CD4-positive, alpha-beta T cell treated with Interleukin-21 for 1 hour (primary cell): ENCODE measurements at places on chromosomes 11 and 22.

DNA sequence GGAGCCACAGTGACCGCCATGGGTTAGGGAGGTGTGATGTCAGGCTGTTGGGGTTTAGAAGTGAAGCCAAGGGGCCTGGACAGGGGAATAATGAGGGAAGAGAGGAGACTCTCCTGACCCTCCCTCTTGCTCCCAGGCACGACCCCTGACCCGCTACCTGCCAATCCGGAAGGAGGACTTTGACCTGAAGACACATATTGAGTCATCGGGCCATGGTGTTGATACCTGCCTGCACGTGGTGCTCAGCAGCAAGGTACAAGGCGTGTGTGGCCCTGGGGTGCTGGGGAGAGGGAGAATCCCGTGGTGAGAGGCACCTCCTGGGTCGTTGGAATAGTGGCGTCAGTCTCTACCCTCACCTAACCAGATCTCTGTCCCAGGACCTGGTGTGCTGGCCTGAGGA, 29.5 kb downstream of the TREH start:
- DNase-seq: no peak

- DNase-seq: no peak
These were observed 137.5 kb upstream of the TRPC6 start for GRCh38 chr11:101721270-101721669.

GRCh38 chr11:87421422-87421821, 383.7 kb downstream of the TMEM135 start:
- DNase-seq: peak; percentile 51

DNA sequence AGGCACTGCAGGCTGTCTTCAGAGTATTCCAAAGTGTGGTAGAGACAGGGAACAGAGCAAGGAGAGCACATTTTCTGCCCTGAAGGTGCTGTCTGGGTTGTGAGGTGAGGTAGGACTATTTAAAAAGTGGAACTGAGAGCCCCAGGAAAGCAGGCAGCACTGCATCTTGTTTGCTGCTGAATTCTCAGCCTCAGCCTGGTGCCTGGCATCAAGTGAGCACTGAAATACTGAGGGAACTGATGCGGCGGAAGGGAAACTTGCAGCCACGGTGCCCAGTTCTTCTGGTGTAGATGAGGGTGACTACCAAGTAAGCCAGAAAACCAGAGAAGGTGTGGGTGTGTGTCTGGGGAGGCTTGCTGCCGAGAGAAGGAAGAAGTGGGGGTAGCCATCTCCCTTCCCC, 59.5 kb downstream of the TNRC6B start:
- DNase-seq: no peak

- peak; percentile 64 for DNase-seq
These were observed 6.5 kb upstream of the SPON1 start for GRCh38 chr11:13955971-13956421.

DNA sequence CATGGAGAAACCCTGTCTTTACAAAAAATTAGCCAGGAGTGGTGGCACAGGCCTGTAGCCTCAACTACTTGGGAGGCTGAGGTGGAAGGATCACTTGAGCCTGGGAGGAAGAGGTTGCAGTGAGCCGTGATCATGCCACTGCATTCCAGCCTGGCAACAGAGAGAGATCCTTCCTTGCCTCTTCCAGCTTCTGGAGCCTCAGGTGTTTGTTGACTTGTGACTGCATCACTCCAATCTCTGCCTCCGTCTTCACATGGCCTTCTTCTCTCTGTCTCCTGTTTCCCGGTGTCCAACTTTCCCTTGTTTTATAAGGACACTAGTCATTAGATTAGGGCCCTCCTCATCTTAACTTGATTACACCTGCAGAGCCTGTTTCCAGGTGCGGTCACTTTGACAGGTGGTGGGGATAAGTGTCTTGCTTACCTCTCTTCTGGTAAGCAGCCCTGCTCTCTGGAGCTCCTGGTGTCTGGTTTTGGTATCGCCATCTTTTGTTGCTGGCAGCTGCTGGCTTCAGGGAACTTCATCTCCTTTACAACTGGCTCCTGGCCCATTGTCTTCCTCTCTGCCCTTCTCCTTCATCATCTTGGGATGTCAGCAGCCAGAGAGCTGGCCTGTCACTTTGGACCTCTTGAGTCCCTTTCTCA, 8.2 kb upstream of the USP2 start:
- no peak for DNase-seq

- DNase-seq: no peak
These were observed 83.3 kb downstream of the DGCR2 start for GRCh38 chr22:19038728-19039447.

GRCh38 chr11:46906609-46907041, 11.7 kb downstream of the LRP4 start:
- no peak for DNase-seq

- DNase-seq: no peak
These were observed 110.6 kb upstream of the BID start for GRCh38 chr22:17884893-17885292.

DNA sequence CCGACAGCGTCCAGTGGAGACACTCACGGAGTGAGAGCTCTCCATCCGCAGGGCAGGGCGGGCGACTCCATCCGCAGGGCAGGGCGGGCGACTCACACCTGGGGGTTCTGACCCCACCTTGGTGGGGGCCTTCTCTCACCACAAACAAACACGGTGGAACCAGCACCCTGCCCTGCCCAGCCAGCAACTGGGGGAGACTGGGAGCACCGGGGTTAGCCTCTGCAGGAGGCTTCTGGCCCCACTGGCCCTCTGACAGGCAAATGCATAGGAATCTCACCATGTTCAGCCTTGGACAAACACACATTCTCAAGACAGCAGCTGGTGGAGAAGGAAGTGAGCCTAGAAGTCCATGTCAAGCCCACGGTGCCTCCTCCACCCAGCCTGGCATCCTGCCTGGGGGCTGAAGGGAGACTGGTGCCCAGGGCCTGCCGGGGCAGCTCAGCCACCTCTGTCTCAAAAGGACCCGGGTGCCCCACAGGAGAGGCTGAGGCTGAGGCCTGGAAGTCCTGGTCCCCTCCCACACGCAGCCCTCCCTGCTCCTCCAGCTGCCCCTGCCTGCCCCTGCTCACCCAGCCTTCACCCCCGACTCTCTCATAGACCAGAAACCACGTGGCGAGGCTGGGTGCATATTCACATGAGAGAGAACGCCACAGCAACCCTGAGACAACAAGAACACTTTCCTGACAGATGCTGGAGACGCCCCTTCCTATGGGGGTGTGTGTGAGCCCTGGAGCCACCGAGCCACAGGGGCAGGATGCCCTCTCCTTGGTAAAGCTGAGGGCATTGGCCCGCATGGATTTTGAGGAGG, 98.4 kb upstream of the B3GAT1 start:
- DNase-seq: no peak

DNA sequence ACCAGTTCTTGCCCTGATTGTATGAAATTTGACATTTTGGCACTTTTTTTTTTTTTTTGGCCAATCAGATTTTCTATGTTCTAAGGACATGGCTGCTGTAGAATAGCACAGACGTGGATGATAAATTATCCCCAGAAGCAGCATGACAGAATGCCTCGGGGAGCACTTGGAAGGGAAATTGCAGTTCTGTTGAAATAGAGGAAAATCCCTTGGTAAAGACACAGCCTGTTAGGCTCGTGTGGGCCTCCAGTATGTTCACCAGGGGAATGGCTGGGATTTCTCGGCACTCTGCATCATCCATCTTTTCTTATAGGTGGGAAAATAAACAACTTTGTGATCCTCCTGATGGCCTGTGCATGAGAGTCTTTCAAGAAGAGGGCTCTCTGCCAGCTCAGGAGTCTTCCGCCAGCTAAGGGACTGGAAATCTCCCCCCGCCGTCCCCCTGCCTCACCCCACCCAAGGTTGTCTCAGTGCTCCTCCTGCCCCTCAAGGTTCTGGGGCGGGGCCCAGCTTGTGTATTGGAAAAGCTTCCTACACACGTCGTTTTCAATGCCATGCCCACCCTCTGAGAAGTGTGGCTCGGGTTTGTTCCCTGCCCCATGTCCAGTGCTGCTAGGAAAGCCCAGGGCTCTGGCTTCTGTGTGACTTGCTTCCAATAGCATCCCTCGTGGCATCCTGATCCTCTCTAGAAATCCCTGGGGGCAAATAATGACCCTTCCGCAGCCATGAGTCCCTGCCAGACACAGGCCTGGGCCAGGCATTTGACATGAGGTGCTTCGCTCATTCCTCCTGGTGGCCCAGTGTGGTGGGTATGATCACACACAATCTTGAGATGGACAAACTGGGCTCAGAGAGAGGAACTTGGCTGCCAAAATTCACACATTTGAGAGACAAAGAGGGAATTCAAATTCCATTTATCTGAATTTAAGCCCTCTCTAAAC, 70.6 kb upstream of the ATXN10 start:
- DNase-seq: no peak

GRCh38 chr22:36737776-36738175, 34.2 kb upstream of the CACNG2 start:
- DNase-seq: no peak

GRCh38 chr11:111352935-111353710, 26.0 kb downstream of the POU2AF1 start:
- DNase-seq: no peak

DNA sequence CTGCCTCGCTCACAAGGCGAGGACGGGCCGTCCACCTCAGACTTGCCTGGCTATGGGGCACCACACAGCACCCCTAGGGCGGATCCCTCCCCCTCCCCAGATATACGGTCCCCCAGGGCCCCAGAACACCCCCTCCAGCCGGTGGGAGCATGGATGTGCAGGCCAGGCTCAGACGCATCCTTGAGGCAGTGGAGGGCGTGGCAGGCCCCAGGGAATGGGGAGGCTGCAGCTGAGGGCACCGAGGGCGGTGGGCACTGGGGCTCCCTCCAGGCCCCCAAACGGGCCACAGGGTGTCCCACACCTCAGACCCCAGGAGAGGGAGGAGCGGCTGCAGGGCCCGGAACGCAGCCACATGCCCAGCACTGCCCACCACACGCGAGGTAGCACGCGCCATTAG, 12.1 kb downstream of the TTLL8 start:
- no peak for DNase-seq

DNA sequence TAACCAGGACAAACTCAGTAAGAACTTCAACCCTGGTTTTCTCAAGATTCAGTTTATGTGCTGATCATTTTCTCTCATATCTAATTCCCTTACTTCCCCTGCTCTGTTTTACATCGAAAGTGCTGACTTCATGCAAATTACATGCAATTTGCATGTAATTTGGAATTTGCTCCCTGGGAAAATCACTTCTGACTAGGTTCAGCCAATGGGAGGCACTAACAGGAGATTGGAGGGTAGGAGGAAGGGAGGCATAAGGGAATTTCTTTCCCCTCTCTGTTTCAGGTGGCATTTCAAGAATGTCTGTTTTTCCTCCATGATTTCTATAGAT, 363.3 kb upstream of the CCDC90B start:
- no peak for DNase-seq

GRCh38 chr22:44133901-44134571, 46.7 kb upstream of the PARVG start:
- DNase-seq: no peak
